ENCODE measurements at places on chromosomes 11 and 22. TPM values are rescaled to one million over a fixed set of nuclear protein-coding genes. Genes with fewer than 3 reads are reported as not detected.

The IGSF22 gene
- total RNA-seq: 4.2 TPM

The SYT8 gene
- total RNA-seq: 0.27 TPM

DNA sequence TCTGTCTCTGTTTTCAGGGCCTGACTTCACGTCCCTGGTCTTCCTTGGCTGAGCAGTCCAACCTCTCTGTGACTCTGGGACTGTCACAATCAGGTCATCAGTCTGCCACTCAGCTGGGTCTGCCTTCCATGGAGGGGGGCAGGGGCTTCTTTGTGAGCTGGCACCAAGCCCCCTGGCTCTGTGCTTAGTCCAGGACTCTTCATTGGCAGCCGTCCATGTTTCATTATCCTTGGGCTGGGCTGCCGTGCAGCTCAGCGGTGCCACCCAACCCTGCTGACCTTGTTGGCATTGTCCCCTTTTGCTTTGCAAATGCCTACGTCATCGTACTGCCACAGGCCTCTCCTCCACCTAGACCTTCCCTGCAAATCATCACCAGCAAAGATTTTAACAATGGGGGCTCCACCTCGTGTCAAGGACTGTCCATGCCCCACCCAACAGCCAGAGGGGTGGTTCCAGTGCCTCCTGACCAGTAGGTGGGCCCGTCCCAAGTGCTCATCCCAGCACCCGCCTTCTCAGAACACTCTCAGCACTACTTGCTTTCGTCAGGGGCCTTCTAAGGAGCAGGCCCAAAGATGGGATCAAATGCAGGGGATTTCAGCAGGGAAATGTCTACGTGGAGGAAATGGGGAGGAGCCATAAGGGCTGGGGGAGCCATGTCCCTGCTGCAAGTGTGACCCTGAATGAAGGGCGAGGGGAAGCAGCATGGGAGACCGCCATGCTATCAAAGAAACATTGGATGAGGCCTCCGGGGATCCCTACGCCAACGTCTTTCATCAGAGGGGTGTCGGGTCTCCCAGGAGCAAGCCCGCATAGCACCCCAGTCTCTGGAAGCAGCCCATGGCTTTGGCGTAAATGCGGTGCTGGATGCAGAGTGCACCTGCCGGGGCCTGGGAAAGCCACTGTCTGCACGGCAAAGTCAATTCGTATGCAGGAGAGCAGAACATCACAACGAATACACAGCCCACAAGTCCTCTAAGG is 18.2 kb downstream of the KRTAP5-6 start:
- no peak for DNase-seq

DNA sequence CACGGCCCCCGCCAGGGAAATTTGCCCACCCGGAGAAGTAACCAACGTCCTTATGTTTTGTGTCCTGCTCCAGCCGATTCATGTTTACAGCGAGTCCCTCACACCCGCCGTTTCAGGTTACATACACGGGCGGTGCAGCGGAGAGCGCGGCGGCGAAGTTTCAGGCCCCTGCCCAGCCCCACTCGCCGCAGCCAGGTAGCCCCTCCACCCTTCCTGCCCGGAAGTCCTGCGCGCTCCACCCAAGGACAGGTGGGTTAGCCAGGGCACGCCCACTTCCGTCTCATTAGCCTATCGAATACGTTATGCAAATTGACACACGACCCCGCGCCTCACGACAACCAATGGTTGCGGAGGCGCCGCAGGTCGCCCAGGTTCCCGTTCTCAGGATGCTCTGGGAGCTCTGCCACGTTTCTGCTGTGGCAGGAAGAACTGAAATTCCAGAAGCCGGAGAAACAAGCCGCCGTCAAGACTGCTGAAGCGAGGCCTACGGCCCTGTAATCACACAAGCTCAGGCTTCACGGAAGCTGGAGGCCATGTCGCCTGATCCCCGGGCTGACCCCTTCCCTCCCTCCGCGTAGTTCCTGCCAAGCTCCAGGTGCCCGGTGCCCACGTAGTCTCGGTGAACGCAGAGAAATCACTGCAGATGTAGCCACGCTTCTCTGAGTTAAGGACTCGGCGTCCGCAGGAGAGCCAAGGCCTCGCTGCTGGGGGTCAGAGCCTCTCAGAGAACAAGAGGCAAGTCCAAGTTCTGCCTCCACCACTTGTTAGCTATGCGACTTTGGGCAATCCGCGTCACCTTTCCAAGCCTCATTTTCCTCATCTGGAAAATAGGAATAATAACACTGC is 22.4 kb upstream of the MYH9 start:
- DNase-seq: peak; percentile 91

DNA sequence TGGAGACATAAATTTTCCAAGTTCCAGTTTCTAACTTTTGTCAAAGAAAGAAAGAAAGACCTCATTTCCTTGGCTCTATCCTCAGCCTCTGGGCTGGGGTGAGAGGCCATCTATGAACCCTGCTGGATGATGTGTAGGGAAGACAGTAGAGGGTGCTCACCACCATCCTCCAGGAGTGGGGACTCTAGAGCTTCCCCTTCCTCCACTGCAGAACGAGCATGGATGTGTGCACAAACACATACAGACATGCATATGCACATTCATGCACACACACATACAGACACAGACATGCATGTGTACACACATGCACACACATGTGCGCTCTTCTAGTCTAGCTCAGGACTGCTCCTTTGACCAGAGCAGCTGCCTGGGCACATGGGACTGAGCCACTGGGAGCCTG is 565.8 kb downstream of the BUD13 start:
- DNase-seq: no peak

GRCh38 chr11:89452780-89453179 is 38.4 kb downstream of the NOX4 start:
- DNase-seq: no peak

Data from muscle of leg (tissue), 16 donors.